ENCODE measurements at places on chromosomes 11 and 22.

GRCh38 chr11:3164552-3165151 lies 458 bp downstream of the OSBPL5 start:
- DNase-seq = peak; percentile 45

- DNase-seq = peak; percentile 53
These were observed 21.6 kb downstream of the LRFN4 start for GRCh38 chr11:66878474-66878873.

DNA sequence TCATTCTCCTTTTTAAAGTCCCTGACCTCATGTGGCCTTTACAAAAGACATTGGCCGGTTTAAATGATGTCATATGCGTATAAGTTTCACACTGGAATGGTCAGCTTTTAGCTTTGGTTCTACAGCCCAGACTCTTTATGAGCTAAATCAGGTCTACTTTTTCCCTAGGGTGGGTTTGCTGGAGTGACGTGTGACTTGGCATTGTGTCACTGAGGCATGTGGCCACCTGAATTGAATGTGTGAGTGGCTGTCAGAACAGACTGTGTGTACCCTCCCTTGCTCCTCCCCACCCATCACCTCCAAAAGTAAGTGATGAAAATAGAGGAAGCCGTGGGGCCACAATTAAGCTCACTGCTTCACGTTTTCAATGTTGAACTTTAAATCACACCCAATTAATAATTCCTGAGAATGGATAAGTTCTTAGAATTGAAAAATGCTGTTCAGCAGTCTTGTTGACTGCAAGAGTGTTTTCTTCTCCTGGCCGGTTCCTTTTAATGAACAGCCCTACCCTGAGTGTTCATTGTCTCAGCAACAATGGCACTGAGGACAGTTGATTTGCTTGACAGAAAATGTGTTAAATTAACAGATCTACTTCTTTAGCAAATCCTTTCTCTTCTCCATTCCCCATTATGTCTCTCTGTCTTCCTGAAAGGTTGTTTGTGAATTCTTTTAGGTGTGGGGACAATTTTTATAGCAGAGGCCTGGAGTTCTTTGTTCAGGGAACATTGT lies 11.3 kb downstream of the CECR2 start:
- no peak for DNase-seq

GRCh38 chr11:79973721-79974617 lies 533.1 kb upstream of the TENM4 start:
- no peak for DNase-seq

- DNase-seq = no peak
These were observed 290.0 kb downstream of the TBC1D22A start for GRCh38 chr22:47052236-47053012.

DNA sequence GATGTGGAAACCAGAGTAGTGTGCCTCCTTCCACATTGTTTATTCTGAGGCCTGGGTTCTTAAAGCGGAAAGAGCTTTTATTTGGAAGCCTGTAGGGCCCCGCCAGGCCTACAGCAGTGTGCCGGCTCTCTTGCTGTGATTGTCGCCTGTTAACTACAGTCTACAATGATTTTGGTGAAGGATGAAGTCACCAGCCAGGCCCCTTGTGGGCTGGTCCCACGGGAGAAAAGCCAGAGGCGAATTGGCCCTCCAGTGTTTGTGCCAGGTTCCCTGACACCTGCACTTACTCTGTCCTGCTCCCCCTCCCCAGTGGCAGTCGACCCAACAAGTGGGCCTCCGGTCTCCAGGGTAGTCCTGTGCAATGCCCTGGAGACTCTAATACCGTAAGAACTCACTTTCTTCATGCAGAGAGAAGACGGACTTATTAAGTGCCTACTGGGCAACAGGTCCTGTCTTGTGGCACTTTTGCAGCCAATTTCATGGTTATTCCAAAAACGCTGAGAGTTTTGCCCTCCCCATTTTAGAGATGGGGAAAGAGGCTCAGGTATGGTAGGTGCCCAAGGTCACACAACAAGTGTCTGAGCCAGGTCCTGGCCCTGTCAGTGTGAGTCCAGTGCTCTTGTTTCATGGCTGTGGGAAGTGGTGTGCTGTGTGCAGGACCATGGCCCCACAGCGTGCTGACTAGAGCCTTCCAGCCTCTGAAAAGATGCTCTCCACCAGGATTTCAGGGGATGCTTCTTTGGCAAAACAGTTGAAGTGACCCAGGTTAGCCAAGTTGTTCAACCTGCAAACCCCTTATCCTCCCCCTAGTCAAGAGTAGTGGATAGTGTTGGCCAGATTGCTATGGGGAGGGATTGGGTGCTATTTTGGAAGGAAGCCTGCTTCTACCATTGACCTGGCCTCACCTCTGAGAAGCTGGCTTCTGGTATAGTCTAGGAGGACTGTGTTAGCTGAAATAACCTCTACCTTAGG lies 1.4 kb downstream of the MICAL2 start:
- DNase-seq = no peak

DNA sequence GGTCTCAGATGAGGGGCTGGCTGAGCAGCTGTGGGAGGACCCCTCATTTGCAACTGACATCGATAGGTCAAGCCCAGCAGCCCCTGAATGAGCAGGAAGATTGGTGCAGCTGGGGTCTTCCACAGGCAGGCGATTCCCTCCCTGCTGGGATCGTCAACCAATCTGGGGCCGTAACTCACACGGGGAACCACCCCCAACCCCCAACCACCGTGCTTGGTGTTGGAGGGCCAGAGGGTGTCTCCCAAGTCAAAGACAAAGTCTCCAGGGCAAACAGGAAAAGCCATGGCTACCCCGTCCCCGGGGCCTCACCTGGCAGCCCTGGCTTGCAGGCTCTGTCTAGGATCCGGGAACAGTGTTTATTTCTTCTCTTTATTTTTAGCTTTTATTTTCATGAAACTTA lies 26.9 kb upstream of the SCUBE1 start:
- DNase-seq = no peak

DNA sequence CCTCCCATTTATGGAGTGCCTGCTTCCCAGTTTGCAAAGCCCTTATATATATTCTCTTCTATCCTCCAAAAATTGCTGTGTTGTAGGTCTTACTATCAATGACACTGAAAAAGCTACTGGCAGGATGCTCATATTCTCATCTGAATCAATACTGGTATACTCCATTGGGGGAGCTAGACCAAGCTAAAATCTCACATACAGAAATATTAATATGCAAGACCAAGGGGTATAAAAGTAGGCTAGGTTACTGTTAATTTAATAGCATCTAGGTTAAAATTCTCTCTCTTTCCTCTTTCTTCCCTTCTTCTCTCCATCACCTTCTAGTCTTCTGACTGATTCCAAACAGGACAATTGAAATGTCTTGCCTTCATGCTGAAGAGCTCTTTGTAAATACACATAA lies 17.1 kb upstream of the BDNF start:
- no peak for DNase-seq

- no peak for DNase-seq
These were observed at the start of gene RFPL2 for GRCh38 chr22:32204856-32205722. Gene RFPL2 (minus strand): TSS chr22:32205073. CDS start chr22:32202451, 2,622 bp downstream.

DNA sequence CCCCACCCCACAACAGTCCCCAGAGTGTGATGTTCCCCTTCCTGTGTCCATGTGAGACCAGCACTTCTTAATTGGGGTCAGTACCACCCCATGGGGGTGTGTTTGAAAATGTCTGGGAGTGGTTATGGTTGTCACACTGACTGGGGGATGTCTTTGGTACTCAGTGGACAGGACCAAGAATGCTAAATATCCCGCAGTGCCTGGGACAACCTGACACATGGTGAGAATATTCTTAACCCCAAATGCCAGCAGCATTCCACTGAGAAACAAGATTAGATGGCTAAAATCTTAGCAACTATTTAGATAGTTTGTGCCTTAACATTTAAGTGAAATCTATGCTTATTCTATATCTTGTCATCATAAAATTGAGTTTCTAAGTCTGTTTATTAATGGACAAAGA lies 177.5 kb upstream of the ZBED5 start:
- DNase-seq = no peak

Data from AG08396 (cell line).